ENCODE measurements at places on chromosomes 5 and 9. TPM values are rescaled to one million over a fixed set of nuclear protein-coding genes. Genes with fewer than 3 reads are reported as not detected.

- DNase-seq, result no peak
- no peaks in the 10 kb centered on the region for H3K36me3 ChIP-seq
- no peak overlapping the region for H3K4me3 ChIP-seq
- no peak overlapping the region for H3K27ac ChIP-seq
- H3K4me1 ChIP-seq, result peaks cover 7% of the 10 kb centered on the region
Observed at GRCh38 chr5:81209386-81209785, 23.7 kb upstream of the CKMT2 start.

GRCh38 chr5:131846536-131846935, 49.7 kb upstream of the FNIP1 start:
- H3K36me3 ChIP-seq, result peaks cover 31% of the 10 kb centered on the region
- no peak overlapping the region for H3K27ac ChIP-seq
- H3K4me3 ChIP-seq, result no peak overlapping the region

GRCh38 chr9:93204470-93205043, 20.6 kb downstream of the WNK2 start:
- DNase-seq, result no peak
- no peak overlapping the region for H3K27ac ChIP-seq
- peaks cover 7% of the 10 kb centered on the region for H3K4me1 ChIP-seq
- H3K27me3 ChIP-seq, result no peaks in the 10 kb centered on the region
- no peak overlapping the region for H3K4me3 ChIP-seq
- no peaks in the 10 kb centered on the region for H3K36me3 ChIP-seq

The CREBRF gene
- 11.2 TPM for total RNA-seq

DNA sequence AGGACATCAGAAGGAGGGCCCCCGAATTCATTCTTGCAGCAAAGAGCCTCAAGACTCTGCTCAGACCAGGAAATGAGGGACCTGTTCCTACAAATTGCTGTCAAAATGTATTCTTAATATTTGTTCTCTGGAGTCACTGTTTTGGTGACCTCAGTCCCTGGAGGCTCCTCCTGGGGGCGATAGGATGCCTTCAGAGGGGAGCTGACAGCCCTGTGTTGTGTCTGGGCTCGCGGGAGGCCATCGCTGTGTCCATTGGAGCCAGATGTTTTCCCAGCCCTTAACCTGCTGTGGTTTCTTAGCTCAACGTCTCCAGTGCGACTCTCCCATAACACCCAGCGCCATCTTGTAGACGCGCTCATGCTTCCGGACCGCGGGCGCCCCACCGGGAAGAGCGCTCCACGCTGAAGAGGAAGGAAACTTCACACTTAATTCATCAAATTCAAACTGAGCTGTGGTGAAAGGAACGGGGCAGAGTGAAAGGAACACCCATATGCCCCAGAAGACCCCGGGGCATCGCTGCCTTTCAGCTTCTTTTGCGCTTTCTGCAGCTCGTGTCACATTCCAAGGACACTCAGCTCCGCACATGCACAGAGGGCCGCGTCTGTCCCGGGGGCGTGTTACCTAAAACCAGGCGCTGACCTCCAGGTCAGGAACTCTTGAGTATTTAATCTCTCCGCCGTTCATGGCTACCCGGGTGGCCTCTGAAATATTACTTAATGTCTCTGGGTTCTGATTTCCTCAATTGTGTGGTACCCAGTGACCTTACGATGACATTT, 112.3 kb upstream of the GDNF start:
- H3K4me1 ChIP-seq, result no peaks in the 10 kb centered on the region
- no peak overlapping the region for H3K27ac ChIP-seq
- no peak overlapping the region for H3K4me3 ChIP-seq

DNA sequence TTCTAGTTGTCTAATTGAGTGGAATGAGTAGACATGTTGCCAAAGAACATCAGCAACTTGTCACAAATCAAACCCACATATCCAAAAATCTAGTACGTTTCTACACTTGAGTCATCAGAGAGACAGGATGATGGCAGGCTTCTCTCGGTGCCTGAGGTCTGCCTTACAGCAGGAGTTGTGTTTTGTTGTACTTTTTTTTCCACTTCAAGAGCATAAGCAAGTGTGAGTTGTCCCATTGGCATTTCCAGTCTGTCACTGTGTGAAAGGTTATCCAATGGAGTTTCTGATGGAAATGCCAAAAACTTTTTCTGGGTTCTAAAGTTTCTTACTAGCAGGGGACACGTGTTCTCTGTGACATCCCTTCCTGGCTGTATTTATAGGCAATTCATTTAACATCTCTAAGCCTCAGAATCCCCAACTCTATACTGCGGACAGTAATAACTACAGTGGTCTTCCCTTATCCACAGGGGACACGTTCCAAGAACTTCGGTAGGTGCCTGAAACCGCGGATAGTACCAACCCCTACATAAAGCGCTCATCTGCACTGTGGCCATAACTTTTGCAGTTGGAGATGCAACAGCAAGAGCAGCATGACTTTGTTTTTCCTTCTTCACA, 246.5 kb downstream of the SYK start:
- H3K4me3 ChIP-seq, result peak overlapping the region; percentile 59
- no peaks in the 10 kb centered on the region for H3K27me3 ChIP-seq
- peaks cover 71% of the 10 kb centered on the region for H3K4me1 ChIP-seq
- DNase-seq, result peak; percentile 73
- peaks cover 17% of the 10 kb centered on the region for H3K36me3 ChIP-seq

- DNase-seq, result no peak
- no peaks in the 10 kb centered on the region for H3K27me3 ChIP-seq
- peaks cover 19% of the 10 kb centered on the region for H3K4me1 ChIP-seq
- no peak overlapping the region for H3K4me3 ChIP-seq
- H3K36me3 ChIP-seq, result peaks cover 3% of the 10 kb centered on the region
- no peak overlapping the region for H3K27ac ChIP-seq
Observed at GRCh38 chr5:62197697-62198096, 108.3 kb upstream of the KIF2A start.

- no peaks in the 10 kb centered on the region for H3K4me1 ChIP-seq
- H3K27ac ChIP-seq, result no peak overlapping the region
- H3K4me3 ChIP-seq, result no peak overlapping the region
- no peak for DNase-seq
- H3K36me3 ChIP-seq, result no peaks in the 10 kb centered on the region
Observed at GRCh38 chr5:6393596-6394194, 15.3 kb upstream of the MED10 start.

The TMEM174 gene
- total RNA-seq, result not detected

GRCh38 chr5:132385326-132386105, 16.0 kb downstream of the SLC22A5 start:
- H3K27ac ChIP-seq, result peak overlapping the region; percentile 82
- H3K27me3 ChIP-seq, result no peaks in the 10 kb centered on the region
- peak; percentile 76 for DNase-seq
- H3K36me3 ChIP-seq, result no peaks in the 10 kb centered on the region
- peaks cover 47% of the 10 kb centered on the region for H3K4me1 ChIP-seq

All from activated CD8-positive, alpha-beta memory T cell treated with anti-CD3 and anti-CD28 coated beads, Interleukin-2, amount 10 ng/mL, durations not matched to agents 7 days and 5 days (primary cell).